ENCODE measurements at places on chromosomes 7 and 10.
A peak's percentile ranks its signal among the peaks of the same experiment; 100 is the strongest.

DNA sequence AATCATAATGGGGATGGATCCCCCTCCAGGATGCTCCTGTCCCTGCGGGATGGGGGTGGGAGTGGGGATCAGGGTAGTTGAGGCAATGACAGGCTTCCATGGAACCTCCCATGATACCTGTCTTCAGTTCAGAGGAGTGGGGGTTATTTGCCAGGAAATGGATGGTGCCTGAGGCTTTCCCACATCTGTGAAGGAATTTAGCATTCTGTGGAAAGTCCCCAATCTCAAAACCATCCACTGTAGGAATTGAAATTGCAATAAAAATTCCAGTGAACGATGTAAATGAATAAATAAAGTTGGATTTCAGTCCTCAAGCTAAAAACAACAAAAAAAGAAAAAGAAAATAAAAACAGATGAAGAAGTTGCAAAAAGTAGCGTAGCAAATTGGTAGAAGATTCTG, 81.9 kb downstream of the CHRM2 start:
- DNase-seq, result no peak

GRCh38 chr10:99920486-99920885, 89.3 kb downstream of the DNMBP start:
- no peak for DNase-seq

- no peak for DNase-seq
Measured at GRCh38 chr10:131795761-131796160, 105.0 kb upstream of the PPP2R2D start.

GRCh38 chr10:78342827-78343653, 309.4 kb downstream of the RPS24 start:
- DNase-seq, result no peak

DNA sequence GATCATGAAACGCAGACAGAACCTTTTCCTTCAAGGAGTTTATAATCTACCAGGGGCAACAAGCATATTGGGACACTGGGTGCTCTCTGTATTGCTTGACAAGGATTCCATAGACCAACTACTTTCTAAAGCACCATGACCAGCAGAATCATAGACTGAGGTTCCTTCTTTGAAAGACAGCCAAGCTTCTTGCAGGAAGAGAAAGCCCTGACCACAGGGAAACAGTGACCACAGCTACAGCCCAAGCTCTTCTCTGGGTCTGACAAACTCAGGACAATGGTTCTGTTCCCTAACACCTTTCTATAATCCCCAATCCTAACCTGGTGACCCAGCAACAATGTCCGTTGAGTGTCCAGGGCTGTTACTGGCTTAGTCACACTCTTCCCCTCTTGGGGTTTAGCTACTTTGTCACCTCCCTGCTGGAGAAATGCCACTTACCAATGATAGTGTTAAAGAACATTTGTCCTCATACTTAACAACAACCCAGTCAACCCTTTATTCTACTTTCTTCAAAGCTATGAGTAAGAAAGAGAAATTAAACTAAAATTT, 155.7 kb downstream of the JAZF1 start:
- DNase-seq, result no peak

GRCh38 chr7:94182721-94183120, 178.6 kb upstream of the BET1 start:
- no peak for DNase-seq

- no peak for DNase-seq
Measured at GRCh38 chr10:125165584-125166573, 5.5 kb upstream of the CTBP2 start.

GRCh38 chr10:110973400-110973799, 54.0 kb downstream of the SHOC2 start:
- DNase-seq, result no peak

GRCh38 chr7:116455009-116455408, 44.5 kb upstream of the CAV2 start:
- DNase-seq, result no peak

DNA sequence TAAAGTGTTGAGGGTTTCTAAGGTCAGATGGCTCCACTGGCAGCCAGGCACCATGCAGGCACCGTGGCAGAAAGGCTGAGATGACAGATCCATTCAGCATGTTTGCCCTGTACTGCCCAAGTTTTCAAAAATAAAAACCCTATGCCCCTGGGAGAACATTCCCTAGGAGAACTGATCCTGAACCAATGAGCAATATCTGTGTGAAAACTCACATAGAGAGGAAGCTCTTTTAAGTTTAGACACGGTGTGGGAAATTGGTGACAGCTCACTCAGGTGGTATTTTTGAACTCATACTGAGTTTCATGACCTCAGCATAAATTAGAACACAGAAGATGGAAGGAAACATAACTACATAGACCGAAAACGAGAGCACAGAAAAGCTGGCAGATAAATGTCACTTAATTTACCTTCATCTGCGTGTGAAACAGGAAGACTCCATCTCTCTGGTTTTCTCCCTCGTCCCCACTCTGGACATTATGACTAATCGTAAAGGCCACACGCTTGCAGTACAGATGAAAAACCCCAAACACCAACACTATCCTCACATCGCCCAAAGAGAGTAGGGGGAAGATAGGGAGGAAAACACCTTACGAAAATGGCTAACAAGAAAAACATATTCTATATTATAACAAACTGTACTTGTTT, 127.8 kb downstream of the ICA1 start:
- no peak for DNase-seq

DNA sequence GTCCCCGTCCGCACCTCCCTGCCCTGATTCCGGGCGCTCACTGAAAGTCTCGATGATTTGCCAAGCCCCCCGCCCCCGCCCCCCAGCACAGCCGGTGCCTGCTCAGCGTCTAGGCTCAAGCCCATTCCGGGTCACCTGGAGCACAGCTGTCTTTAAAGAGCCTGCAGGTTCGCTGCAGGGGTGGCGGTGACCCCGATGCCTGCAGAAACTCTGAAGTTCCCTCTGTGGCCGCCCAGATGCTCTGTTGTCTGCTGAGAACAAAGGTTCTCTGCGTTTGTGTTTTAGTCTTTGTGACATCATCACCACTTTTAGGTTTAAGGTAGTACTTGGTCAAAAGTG, 780 bp downstream of the VENTX start:
- no peak for DNase-seq

- no peak for DNase-seq
Measured at GRCh38 chr7:128168667-128169210, 72.3 kb upstream of the LEP start.

DNA sequence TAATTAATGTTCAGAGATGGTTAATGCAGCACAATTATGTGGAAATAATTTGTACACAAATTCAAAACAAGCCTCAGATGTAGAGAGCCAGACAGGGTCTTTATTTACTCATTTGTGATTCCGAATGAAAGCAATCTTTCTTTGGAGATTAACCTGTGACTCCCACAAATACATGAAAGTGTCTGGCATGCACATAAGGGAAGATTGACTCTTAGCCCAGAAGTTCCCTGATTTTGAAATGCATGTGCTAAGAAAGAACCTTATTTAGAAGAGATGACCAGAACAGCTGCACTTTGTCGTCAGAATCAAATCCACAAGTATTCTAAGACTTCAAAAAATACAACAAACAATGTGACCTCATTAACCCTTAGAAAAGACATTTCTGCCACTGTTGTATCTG, 45.1 kb downstream of the RNLS start:
- DNase-seq, result no peak

- no peak for DNase-seq
Measured at GRCh38 chr7:41114131-41114530, 588.8 kb downstream of the INHBA start.

DNA sequence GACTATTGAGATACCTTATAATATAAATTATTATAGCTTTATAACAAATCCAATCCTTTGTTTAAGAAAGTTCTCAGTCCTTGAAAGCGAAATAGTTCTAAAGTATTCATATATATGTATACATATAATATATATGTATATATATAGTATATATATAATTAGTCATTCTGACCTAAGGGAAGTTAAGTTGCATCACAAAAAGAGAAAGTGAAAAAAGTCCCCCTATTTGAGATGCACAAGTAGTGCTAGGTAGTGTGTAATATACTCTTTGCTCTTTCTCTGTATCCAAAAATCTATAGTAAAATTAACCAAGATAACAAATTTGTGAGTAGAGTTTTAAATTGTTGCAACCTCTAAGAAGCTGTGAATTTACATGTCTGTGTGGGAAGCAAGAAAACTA, 13.3 kb upstream of the IFIT1B start:
- no peak for DNase-seq

DNA sequence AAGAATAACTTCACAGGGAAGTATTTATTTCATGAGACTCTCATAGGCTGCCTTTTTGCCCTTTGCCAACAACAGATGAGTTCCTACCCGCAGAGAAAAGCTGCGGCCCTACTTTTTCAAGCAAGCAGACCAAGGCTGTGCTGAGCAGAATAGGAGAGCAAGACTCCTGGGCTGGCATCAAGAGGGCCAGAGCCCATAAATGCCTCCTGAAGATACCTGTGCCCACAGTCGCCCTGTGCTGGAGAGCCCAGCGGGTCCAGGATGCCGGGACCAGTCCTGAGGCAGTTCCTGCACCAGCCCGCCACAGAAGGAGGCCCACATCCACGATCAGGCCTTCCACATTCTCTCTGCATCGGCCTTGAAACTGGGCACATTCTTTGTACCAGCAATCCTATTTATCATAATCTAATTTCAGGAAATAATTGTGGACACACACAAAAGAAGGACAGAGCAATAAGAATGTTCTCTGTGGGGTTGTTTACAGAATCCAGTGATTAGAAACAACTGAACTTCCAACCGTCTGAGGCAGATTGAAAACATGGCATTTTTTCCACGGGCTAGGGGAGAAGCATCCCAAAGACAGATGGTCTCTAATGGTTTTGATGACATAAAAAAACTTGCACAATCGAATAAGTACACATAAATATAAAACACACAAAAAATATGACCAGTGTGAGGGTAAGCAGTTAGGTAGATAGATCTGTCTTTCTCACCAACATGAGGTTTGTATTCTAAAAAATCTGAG, 95.6 kb downstream of the CPXM2 start:
- DNase-seq, result no peak

DNA sequence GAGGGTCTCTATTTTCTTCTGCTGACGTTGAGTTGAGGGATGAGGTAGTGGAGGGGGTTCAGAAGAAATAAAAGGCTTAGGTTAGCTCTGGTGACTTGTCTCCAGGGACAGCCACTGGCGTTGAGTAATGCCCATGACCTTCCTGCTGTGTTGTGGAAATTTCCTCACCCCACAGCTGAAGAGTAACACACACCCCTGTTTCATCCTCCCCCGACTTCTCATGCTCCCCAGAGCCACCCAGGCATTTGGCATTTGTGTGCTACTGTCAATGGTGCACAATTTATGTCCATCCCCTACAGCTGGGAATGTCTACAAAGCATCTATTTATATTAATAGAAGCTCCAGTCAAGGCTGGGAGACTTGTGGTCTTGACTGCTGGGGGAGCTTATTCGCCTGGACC, 4.7 kb upstream of the TMEM72 start:
- DNase-seq, result no peak

DNA sequence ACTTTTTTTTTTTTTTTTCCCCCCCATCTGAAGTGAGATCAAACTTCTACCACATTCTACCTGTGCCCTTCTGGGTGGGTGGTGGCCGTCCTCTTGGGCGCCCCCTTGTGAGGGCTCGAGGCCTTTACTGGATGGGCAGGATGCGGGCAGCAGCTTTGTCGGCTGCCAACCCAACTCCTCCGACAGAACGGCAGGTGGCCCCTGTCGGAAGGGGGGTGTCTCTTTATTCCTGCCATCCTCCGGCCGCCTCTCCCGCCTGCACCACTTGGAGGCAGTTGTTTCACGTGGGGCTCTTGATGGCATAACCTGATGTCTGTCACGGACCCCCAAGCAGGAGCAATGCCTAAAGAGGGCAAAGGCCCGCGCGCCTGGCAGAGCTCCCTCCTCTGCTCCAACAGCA, 31.0 kb downstream of the AMZ1 start:
- no peak for DNase-seq

- no peak for DNase-seq
Measured at GRCh38 chr10:102106998-102107397, 13.2 kb downstream of the LDB1 start.

GRCh38 chr7:75876126-75876881, 2.5 kb upstream of the RHBDD2 start:
- DNase-seq, result no peak

- DNase-seq, result peak; percentile 48
Measured at GRCh38 chr7:1567049-1567771, 2.6 kb downstream of the PSMG3 start.

DNA sequence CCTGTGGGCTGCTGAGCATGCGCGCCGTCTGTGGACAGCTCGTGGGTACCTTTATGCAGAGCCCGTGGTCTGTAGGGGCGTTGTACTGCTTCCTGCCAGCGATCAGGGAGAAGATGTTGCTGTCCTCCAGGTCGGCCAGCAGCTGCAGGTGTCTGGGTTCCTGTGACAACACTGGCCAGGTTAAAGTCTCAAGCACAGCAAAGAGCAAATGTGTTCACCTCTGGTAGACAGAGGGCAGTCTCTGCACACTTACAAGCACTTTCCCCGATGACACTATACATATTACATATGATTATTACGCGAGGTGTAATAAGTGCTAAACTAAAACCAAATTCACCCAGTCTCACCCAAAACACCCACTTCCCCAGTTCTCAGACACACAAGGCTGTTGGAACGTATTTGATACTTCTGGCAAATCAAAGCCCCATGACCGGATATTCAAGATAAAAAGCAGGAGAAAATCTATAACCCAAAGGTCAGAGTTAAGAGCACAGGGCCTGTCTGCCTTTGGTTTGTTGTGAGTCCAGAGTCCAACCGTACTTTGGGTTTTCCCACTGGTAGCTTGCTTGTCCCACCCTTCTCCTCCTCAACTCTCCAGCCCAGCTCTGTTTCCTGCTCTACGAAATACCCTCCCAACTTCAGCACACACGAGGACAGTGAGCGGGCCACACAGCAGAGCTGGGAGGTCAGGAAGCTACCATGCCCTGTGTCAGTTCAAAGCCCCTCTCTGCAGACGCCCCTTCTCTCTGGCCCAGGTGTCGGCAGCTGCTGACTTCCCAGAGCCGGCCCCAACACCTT, 49.7 kb upstream of the DDC start:
- DNase-seq, result no peak

GRCh38 chr7:107890493-107890961, 456 bp upstream of the DLD start:
- no peak for DNase-seq

DNA sequence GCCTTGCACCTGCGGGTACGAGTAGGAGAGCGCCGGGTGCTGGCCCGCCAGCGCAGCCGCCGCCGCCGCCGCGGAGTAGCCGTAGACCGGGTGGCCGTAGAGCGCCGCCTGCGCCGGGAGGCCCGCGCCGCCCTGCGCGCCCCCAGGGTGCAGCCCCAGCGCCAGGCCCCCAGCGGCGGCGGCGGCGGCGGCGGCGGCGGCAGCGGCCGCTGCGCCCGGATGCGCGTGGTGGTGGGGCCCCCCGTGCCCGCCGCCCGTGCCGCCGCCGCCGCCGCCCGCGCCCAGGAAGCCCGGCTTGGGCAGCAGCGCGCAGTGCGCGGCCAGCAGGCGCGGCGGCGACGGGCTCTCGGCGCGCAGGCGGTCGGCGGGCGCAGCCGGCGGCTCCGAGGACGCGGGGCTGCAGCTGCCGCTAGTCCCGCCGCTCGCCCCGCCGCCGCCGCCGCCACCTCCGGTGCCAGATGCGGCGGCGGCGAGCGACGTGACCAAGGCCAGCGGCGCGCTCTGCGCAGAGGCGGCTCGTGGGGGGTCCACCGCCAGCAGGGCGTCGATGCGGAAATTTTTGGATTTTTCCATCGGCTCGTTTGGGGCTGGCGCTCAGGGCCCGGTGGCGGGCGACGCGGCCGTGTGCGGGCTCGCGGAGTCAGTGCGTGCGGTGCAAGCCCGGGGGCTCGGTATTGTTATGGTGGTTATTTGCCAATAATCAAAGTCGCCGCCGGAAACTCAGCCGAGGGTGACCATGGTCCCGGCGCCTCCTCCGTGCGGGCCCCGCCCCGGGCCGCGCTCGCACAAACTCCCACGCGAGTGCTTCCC, 480 bp downstream of the MNX1 start:
- DNase-seq, result peak; percentile 38

- DNase-seq, result no peak
Measured at GRCh38 chr7:87047-87446, 105.3 kb upstream of the FAM20C start.

Measured in NCI-H2081 (cell line).